ENCODE measurements at places on chromosomes 1 and 21.

DNA sequence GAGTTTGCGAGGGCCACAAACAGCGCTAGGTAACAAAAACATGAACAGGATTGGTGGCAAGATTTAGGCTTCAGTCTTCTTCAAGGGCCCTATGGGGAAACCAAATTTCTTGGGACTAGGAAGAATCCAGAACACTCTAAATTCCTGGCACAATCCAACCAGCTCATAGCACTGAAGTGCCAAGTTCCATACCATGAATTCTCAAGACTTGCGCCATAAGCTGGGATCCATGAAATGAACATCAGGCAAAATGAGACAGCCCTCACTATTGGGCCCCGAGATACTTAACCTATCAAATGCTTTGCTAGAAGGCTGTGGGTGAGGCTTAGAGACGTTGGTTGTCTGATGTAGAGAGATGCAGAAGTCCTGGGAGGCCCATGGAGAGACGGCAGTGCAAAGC is 322.1 kb downstream of the PAPPA2 start:
- no peak for DNase-seq

- no peak for DNase-seq
These were observed 57.6 kb downstream of the WLS start for GRCh38 chr1:68174738-68175113.

- DNase-seq = no peak
These were observed 899.2 kb downstream of the NCAM2 start for GRCh38 chr21:21897275-21897883.

DNA sequence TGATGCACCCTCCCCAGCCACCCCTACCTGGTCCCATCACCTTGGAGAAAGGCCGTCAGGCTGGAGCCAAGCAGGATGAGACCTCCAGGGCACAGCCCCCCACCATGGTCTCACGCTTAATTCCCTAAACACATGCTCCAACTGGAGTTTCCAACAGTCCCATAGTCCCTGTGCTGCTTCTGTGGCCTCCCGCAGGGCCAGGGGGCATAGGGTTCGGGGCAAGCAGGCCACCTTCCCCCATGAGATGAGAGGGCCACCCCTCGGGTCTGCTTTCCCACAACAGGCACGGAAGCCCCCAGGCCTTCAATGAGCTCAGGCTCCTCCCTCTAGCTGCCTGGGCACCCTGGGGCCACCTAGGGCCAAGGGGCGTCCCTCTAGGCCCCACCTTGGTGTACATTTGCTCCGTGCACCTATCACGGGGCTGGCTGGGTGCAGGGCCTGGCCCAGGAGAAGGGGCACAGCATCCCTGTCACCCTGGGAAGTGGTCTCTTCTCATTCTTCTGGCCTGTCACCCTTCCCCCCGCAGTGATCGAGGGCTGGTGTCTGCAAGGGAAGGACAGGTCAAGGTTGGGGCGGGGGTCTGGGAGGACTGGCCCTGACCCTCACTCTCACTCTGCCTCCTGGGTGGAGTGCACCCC is 42.4 kb downstream of the TRIM11 start:
- DNase-seq = no peak

- DNase-seq = no peak
These were observed 93.1 kb downstream of the UCHL5 start for GRCh38 chr1:192966073-192966472.

- DNase-seq = no peak
These were observed 123.6 kb downstream of the ELAVL4 start for GRCh38 chr1:50232336-50232735.

DNA sequence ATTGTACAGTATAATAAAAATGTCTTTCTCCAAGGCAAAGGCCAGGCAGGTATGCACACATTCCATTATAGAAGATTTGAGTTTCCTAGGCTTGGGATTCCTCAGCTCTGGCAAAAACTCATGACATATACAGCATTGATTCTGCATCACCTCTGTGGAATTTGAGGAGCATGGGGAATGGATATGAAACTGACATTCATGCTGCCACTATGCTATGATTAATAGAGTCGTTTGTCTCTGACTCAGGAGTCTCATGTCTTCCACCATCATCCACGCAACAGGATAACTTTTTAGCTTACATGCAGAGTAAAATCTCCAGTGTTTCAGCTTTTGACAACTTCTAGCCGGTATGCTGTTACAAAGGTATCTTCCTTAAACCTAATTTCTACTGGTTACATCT is 49.8 kb upstream of the ADORA3 start:
- DNase-seq = no peak

DNA sequence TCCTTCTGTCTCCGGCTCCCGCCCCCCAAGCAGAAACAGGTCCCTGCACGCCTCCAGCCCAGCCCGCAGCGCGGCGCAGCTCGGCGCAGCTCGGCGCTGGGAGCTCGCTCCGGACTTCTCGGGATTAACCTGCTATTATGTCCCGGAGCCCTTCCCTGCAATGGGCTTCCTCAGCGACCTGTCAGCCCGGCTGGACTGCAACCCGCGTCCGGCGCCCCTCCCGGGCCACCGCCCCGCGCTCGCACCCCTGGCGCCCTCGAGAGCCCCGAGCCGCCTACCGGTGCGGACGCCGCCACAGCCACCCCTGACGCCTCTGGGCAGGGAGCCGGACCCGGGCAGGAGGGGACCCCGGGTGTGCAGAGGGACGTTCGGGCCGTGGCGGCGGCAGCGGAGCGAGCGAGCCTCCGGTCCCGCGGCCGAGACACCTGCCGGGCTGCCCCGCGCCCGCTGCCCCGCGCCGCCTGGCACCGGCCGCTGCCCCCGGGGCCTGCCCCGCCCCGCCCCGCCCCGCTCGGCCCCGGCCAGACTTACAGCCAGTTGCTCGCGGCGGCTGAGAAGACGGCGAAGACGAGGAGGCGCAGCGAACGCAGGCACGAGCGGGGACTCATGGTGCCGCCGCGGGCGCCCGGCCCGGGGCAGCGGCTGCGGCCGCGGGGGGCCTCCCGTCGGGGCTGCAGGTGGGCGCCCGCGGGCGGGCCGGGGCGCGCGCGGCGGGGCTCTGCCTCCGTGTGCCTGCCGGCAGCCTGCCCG is 407 bp downstream of the WNT4 start:
- DNase-seq = no peak

DNA sequence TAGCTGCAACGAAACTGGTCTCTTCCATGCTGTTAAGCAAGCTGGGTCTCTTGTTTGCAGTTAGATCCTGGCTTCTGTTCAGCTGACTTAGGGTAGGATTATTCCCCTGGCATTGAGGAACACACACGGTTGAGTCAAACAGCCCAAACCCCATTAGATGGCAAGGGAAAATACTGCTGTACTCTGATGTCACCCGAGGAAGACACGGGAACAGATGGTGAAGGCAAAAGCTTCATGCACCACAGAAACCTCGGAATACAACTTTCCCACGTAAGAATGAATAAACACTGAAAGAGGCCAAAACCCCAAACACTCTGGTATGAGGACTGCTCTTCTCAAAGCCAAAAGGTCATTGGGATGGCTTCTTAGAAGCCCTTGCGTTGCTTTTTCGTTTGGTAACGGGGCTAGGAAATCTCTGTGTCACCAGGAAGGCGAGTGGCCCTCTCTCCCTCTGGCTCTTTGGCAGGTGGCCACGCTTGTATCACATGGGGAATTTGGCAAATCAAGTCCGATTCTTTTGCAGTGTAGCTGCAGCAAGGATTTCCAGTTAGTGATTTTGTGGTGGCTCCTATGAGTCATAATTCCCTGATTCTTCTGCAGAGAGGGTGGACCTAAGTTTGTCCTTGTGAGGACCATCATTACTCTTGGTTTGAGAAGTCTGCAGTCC is 16.7 kb upstream of the LYST start:
- DNase-seq = peak; percentile 84

DNA sequence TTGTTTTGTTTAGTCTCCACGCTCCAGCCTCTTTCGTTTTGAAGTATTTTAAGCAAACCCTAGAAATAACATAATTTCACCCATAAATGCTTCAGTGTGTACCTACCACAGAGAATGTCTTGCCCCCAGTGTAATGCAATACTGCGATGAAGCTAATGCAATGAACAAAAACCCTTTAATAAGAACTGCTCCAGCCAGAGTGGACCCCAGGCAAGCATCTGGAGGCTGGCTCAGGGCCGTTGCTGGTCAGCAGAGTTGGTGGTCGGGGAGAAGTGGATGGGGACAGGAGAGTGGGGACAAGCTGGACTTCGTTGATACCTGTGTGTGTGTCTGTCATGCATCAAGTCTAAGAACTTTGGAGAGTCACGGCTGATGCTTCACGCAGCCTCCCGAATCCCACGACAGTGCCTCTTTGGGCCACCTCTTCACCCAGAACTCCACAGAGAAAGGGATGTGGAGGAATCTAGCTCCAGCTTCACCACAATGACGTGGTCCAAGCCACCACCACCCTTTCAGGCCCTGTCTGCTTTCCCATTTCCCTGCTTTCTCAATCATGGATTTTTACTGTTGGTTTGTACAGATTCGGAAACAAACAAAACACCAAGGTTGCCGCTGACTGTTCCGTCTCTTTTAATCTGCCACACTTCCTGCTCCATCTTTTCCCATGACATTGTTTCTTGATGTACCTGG is 108.6 kb upstream of the ERRFI1 start:
- DNase-seq = no peak

DNA sequence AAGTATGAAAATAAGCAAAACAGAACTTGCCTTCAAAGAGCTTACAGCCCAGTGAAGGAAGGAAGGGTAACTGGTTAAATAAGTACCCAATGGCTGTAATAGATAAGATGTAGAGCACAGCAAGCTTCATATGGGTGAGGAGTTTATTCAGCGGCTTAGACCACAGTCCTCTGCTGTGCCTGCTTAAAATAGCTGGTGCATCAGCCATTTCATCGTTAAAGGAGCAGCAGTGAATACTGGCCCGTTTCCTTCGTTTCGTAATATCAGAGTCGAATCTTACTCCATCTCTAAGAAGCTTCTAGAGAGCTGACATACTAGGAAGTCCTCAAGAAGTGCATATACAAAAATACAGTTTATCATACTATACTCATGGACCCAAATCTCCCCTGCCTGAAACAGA is 286.5 kb downstream of the NFIA start:
- DNase-seq = no peak

- no peak for DNase-seq
These were observed 28.0 kb upstream of the PLEKHG5 start for GRCh38 chr1:6519491-6519934.

GRCh38 chr1:218886101-218886871 is 287.4 kb upstream of the LYPLAL1 start:
- DNase-seq = no peak

All from epithelial cell of proximal tubule (primary cell).